ENCODE measurements at places on chromosomes 6 and 20.

- DNase-seq: no peak
Observed at GRCh38 chr20:62406635-62407176, 379 bp downstream of the CABLES2 start.

- DNase-seq: no peak
Observed at GRCh38 chr6:52603000-52603795, 26.3 kb upstream of the TRAM2 start.

- DNase-seq: no peak
Observed at GRCh38 chr20:63498960-63499337, at the start of gene EEF1A2. TSS of gene EEF1A2 (minus strand) at chr20:63499083. CDS start at chr20:63497763, 1,320 bp downstream.

- DNase-seq: no peak
Observed at GRCh38 chr6:18242062-18242851, 22.1 kb downstream of the DEK start.

GRCh38 chr20:62978561-62978943 lies 26.0 kb downstream of the SLC17A9 start:
- DNase-seq: no peak

DNA sequence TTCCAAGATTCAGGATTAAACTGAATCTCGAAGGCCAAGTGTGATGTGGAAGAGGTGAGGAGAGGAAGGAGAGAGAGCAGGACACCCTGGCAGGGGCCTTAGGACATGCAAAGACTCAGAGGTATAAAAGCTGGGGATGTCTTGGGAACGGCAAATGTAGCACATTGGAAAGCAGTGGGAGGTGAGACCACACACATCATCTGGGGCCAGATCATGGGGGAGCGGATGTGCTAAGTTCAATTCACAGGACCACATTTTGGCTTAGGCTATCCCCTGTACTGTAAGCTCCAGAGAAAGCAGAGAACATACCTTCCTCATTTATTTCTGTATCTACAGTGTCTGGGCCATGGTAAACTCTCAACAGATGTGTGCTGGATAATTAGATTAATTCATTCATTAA lies 59.5 kb upstream of the MBOAT1 start:
- DNase-seq: no peak

DNA sequence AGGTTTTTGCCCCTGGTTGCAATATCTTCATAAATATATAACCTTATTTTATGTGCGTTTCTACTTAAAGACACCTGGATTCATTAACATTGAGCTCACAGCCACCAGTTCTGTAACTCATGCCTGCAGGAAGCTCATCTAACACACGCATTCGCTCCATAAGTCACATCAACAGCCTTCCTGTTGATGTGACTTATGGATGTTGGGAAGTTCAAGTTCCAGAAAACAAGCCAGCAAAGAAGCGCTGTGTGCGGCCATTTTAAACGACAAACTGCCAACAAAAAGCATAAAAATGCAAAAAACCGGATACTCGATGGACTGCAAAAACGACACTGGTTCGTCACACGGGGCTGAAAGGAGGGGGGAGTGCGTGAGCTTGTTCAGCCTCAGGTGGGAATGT lies 77.9 kb upstream of the NFATC2 start:
- DNase-seq: no peak

- no peak for DNase-seq
Observed at GRCh38 chr20:55031971-55032370, 556.6 kb downstream of the DOK5 start.

DNA sequence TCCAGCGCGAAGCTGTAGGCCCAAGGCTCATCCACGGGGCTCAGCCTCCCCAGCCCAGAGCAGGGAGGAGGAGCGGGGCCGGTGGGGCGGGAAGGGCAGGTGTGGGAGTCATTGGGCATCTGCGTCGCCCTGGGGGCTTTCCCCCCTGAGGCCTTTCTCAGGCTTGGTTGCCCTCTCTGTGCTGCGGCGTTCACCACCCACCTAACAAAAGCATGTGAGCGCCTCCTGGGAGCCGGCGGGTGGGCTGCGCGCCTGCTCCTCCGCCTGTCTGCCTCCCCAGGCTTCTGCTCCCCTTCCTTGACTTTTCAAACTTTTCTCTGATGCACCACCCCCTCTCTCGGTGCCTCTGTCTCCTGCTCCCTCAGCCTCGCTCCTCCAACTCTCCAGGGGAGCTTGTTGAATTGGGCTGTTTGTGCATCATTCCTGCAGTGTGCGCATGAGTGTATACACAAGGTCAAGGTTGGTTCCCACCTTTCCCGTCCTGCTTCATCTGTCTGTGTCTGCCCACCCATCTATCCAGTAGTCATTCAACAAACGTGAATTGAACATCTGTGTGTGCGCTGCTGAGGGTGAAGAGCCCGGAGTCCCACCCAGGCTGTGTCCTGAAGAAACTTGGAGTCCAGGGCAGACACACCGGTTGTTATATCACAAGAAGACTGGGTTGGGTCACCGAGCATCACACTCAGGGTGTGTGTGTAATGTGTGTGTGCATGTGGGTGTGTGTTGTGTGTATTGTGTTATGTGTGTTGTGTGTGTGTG lies 82.4 kb upstream of the NNAT start:
- DNase-seq: no peak

DNA sequence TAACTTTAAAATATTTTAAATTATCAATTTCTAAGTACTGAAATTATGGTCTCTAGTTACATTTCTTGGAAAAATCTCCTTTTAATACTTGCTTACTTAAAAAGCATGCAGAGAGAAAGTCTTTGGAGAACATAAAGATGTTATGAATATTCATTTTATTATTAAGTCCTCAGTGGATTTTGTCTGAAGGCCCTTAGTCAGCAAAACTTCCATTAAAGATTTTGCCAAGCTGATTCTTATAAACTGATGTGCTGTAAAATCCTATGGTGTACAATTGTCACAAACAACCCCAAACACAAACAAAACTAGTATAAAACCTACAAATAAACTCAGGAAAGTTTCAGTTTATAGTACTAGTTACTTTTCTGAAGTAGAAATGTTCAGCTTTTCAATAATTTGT lies 372.7 kb downstream of the MEI4 start:
- DNase-seq: no peak

GRCh38 chr6:129398764-129399163 lies 311.2 kb downstream of the ARHGAP18 start:
- no peak for DNase-seq

GRCh38 chr6:150180517-150180916 lies 37.7 kb downstream of the PPP1R14C start:
- no peak for DNase-seq

GRCh38 chr6:33610067-33610466 lies 11.1 kb upstream of the ITPR3 start:
- DNase-seq: no peak

GRCh38 chr20:61354901-61355495 lies 102.9 kb downstream of the CDH4 start:
- no peak for DNase-seq

DNA sequence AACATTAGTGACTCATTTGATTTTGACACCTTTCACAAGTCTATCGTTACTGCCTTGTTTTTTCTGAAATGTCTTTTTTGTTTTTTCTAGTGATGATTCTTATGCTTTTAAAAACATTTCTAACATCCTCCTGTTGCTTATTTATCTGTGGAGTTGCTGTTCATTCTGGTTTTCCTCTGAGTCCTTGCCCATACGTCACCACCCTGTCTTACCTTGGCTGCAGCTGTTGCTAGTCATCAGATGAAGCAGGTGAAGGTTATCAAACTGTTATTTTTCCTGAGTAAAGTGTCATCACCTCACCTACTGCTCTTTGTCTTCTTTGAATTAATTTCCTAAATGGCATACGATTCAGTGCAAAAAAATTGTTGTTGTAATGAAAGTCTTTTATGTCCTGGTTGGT lies 376.6 kb downstream of the GRIK2 start:
- DNase-seq: no peak

DNA sequence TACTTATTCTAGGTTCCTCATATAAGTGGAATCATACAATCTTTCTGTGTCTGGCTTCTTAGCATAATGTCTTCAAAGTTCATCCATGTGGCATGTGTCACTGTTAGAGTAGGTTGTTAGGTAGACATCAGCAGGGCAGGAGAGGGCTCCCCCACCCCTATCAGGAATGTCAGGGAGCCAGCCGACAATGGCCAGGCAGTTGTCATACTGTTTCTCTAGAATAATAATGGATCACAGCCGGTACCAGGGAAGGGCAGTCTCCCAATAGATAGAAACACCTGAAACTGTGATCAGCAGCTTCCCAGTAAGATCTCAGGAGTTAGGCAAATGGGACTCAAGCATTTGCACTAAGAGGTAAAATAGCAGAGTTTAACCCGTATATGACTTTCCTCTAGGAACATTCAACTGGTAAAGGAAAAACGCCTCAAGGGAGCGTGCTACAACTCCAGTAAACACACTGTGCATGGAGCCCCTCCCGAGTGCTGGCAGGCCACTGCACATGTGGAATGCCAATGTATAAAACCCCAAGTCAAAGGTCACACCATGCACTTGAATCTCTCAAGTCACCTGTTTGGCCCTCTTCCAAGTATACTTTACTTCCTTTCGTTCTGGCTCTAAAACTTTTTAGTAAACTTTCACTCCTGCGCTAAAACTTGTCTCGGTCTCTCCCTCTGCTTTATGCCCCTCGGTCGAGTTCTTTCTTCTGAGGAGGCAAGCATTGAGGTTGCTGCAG lies 29.8 kb upstream of the SIRT5 start:
- no peak for DNase-seq

- DNase-seq: no peak
Observed at GRCh38 chr6:26613689-26614683, 17.2 kb downstream of the ABT1 start.

DNA sequence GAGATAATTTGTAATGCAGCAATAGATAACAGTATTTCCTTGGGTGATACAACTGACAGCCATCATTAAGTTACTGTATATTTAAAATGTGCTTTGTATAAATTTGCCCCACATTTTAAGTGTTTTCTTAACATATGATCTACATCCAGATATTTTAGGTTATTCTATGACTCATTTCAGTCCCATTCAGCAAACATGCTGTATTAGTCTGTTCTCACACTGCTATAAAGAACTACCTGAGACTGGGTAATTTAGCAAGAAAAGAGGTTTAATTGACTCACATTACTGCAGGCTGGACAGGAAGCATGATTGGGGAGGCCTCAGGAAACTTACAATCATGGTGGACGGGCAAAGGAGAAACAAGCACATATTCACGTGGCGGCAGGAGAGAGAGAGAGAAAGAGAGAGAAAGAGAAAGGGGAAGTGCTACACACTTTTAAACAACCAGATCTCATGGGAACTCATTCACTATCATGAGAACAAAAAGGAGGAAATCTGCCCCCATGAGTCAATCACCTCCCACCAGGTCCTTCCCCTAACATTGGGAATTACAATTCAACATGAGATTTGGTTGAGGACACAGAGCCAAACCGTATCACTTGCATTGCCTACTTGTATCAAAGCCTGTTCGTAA lies 9.6 kb upstream of the CHD6 start:
- DNase-seq: no peak

GRCh38 chr6:96683819-96684528 lies 121.0 kb downstream of the FHL5 start:
- no peak for DNase-seq

- DNase-seq: no peak
Observed at GRCh38 chr6:85714893-85715530, 72.3 kb upstream of the SYNCRIP start.

- no peak for DNase-seq
Observed at GRCh38 chr6:116667623-116668022, 943 bp downstream of the ZUP1 start.

Measured in right hindlimb (tissue), 1 donor.